Urinary bladder (tissue), 4 donors: ENCODE measurements at places on chromosomes 6 and 20. TPM values are rescaled to one million over a fixed set of nuclear protein-coding genes. Genes with fewer than 3 reads are reported as not detected.

MUC22 gene
- not detected for polyA plus RNA-seq

DNA sequence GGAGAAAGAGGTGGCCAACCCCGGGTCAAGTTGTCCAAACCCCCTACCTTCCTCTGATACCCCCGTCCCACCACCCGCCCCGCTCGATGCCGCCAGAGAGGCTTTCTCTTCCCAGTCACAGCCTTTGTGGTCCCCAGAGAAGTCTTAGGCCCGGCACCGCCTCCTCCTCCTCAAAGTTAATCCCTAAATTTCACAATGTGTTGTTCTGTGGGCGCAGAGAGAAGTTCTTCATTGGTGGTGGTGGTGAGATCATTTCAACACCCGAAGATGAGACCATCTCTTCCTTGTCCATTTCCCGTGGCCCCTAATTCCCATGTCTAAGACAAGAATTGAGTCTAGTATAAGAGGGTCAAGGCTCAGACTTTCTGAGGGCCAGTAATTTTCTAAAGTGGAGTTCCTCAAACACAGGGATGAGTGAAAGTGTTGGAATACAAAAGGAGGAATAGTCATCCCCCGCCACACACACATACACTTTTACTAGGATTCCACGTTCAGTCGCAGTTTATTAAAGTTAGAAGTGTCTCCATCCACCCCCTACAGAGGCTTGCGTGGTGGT, 10.4 kb downstream of the TRIM31 start:
- DNase-seq: no peak

ANKRD6 gene
- 7.5 TPM for polyA plus RNA-seq

DNA sequence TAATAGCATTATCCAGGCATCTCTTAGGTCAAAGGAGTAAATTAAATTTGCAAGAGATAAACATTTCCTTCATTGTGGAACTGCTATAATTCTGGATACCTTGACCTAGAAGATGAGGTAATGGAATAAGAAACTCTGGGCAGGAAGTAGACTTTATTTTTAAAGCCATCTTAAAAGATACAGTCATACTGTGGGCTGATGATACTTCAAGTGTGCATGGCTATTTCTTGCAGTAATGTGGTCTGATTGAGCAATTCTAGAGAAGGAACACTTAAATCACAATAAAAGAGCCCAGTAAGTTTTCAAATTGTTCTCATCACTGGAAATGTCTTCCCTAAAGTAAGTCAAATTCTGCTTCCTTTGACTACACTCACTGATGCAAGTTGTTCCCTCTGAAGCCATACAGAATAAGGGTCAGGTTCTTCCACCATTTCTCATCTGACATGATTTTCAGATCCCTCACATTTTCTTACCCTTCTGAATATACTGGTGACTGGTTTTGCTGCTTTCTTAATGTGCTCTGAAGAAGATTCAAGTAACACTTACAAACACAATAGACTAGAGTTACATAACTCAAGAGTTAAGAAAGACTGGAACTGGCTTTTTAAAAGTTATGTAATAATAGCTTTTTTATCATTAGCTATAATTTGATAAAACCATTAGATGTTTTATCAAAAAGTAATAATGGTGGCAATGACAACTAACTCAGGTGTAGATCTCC, 62.6 kb upstream of the TMEM244 start:
- DNase-seq: no peak

DNA sequence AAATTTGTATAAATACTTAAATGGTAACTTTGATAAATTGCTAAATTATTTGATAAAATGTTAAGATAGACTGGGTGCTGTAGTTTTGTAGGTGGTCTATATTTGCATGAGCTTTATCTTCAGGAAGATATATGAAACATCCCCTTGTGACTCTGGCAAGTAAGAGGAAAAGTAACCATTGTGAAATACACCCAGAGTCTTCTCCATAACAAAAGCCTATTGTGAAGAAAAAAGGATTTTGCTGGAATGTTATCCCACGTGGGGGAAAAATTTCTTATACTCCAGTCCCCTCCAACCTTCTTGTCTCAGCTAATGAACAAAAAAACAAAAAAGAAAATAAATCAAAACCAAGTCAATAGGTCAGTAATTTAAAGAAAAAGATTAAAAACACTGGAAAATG, 600.7 kb downstream of the HDGFL1 start:
- no peak for DNase-seq

SLC22A1 gene
- 0.44 TPM for polyA plus RNA-seq

HLA-DOB gene
- 0.90 TPM for polyA plus RNA-seq

RARS2 gene
- 24.8 TPM for polyA plus RNA-seq

DNA sequence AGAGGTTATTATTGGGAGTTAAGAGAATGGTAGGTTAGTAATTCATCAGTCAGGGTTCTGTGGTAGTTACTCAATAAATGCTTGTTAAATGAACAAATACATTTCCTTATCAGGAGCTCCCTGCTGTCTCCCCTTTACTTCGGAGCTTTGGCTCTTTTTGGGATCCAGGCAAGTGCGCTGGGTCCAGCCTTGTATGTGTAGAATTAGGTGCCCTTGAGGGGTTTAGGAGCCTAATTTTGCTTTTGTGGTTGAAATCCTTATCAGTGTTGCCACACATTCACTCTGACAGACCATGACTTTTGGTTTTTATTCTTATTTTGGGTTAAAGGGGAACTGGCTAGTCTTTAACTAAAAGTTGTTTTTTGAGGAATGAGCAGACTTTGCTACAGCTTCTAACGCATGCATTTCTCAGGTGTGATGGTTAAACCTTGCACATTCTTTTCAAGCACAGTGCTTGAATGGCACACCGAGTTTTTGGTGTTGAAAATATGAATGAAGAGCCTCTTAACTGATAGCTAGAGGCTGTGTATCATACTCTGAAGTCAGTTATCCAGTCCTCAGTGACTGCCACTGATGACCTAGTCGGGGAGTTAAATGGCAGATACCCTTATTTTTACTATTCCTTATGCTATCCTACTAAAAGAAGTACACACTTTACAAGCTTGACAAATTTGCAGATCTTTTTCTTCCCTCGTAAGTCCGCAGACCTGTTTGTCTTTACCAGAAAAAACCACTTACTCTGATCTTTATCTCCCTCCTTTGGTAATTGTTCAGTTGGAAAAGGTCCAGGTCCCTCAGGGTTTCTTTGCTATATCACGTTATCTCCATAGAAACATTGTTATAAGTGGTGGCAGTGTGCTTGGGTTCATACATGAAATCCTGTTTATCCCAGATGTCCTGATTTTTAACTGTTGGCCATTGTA, 50.7 kb upstream of the PLCG1 start:
- peak; percentile 84 for DNase-seq

DNA sequence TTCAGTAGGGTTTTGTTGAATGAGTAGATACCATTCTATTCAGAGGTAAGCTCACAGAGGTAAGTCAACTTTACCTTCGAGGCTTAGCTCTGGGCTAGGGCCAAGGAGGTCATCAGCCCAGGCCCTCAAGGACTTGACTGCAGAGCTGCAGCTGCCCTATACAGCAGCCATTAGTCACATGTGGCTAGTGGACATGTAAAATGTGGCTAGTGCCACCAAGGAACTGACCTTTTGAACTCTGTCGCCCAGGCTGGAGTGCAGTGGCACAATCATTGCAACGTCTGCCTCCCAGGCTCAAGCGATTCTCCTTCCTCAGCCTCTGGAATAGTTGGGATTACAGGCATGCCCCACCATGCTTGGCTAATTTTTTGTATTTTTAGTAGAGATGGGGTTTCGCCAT, 47.9 kb upstream of the EPB41L1 start:
- no peak for DNase-seq

CPXM1 gene
- 19.4 TPM for polyA plus RNA-seq

GRCh38 chr6:156016186-156016976, 560.7 kb upstream of the NOX3 start:
- no peak for DNase-seq

GNAS-AS1 gene
- 0.13 TPM for polyA plus RNA-seq

- no peak for DNase-seq
These were observed 24.7 kb downstream of the TRAF3IP2 start for GRCh38 chr6:111580826-111581505.

TNXB gene
- polyA plus RNA-seq: 93.5 TPM

DNA sequence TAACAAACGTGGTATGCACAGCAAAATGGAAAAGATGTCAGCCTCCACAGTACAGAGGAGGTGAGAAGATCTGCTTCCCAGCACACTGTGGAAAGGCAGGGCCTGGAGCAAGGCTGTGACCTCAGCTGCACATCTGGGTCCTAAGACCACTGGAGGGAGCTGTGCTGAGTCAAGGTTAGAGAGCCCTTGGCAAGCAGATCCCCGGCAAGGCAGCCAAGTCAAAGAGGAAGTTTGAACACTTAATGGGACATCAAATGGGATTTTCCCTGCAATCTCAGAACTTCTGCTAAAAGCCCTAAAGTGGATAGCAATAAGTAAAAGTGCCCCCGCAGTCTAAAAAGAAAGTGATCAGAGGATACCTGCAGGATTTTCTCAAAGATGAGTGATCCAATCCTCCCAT, 39.5 kb downstream of the UNC5CL start:
- DNase-seq: no peak

PGC gene
- polyA plus RNA-seq: not detected

MAPK14 gene
- polyA plus RNA-seq: 48.8 TPM

EPPIN gene
- not detected for polyA plus RNA-seq

MYB gene
- polyA plus RNA-seq: 0.18 TPM

- no peak for DNase-seq
These were observed 19.4 kb upstream of the MAPK13 start for GRCh38 chr6:36110863-36111262.

- no peak for DNase-seq
These were observed 44.9 kb downstream of the HLA-DRA start for GRCh38 chr6:32484614-32484998.

GRCh38 chr20:6680854-6681253, 86.6 kb upstream of the BMP2 start:
- DNase-seq: no peak

DNA sequence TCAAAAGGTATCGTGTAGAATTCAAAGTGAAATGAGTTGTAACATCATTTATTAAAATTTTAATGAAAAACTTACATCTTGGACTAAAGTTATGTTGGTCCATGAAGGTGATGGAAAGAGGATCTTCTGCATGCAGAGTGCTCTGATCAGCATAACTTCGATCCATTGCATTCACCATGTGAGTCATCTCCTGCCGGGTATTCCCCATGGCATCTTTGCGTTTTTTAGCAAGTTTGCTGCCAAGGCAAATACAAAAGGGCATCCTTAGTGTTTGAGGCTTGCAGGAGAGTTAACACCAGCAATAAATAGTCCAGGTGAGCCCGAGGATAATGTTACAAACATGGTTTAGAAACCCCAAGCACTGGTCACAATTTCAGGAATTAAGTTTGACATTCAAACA, 104.2 kb upstream of the THEMIS start:
- no peak for DNase-seq

CCN6 gene
- not detected for polyA plus RNA-seq

GRCh38 chr6:108350528-108350927, 55.7 kb downstream of the AFG1L start:
- DNase-seq: no peak

DNA sequence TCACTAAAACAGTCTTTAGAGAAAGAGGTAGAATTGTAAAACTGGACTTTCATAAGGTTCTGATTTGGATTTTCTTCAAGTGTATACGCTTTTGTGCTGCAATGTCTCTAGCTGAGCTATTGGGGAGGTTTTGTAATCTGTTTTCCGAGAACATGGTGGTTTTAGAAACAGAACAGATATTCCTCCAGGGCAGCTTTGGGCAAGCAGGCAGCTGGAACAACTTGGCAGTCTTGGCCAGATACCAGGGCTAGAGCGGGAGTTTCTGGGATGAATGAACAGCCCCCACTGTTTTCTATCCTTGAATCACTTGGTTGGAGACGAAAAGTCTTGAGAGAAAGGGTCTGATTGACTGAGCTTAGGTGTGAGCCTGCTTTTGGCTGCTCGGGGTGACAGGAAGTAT, 17.1 kb upstream of the ARMC2 start:
- DNase-seq: no peak

- no peak for DNase-seq
These were observed 253.1 kb downstream of the SLC24A3 start for GRCh38 chr20:19465536-19465935.

DNA sequence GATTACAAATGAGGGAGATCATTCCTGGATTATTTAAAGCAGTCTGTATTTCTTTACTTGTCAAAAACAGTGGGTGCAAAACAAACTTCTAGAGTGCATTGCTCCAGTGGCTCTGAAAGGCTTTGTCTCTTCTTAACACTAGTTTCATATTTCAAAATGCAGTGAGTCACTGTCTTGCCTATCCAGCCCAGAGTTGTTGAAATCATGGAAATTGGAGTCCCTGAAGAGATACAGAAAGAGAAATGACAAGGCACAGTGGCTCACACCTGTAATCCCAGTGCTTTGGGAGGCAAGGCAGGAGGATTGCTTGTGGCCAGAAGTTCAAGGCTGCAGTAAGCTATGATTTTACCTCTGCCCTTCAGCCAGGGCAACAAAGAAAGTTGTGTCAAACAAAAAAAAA, 11.3 kb downstream of the SLC2A12 start:
- no peak for DNase-seq

PRSS16 gene
- polyA plus RNA-seq: 1.0 TPM

KCNK5 gene
- 3.1 TPM for polyA plus RNA-seq

GRCh38 chr20:14259689-14260088, 77.7 kb downstream of the FLRT3 start:
- DNase-seq: no peak

IRF4 gene
- 0.30 TPM for polyA plus RNA-seq
